ENCODE measurements at places on chromosomes 13 and 19.
A peak's percentile ranks its signal among the peaks of the same experiment; 100 is the strongest.

DNA sequence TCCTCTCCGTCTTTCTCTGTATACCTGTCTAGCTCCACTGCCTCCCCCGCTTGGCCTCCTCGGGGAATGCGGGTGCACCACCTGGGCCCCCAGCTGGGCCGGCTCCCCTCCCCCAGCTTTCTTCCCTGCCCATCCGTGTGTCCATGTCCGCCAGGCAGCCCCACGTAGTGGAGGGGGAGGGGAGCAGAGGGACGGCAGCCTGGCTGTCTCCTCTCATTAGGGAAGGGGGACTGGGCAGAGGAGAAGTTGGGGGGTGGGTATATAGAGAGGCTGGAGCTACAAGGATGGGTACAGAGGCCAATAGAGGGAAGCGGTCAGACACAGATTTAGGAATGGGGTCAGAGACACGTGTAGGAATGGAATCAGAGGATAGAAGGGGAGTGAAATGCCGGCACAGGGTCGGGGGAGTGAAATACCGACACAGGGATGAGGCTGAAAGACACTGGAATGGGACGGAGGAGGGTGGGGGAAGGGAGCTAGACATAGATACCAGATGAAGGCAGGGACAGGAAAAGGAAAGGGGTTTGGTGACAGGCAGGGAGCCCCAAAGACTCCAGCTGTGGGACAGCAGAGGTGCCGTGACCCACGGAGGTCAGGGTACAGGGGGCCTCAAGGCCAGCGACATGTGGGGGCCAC, 2.8 kb downstream of the NECTIN2 start:
- H3K4me1 ChIP-seq = peaks cover 26% of the 10 kb centered on the region
- peak overlapping the region; percentile 99 for H3K4me3 ChIP-seq
- H3K27me3 ChIP-seq = no peaks in the 10 kb centered on the region
- peaks cover 3% of the 10 kb centered on the region for H3K36me3 ChIP-seq
- peak overlapping the region; percentile 96 for H3K27ac ChIP-seq

- H3K36me3 ChIP-seq = peaks cover 73% of the 10 kb centered on the region
- no peaks in the 10 kb centered on the region for H3K27me3 ChIP-seq
- no peak for DNase-seq
- H3K4me1 ChIP-seq = no peaks in the 10 kb centered on the region
Measured at GRCh38 chr19:2214251-2214650, 21.9 kb downstream of the PLEKHJ1 start.

DNA sequence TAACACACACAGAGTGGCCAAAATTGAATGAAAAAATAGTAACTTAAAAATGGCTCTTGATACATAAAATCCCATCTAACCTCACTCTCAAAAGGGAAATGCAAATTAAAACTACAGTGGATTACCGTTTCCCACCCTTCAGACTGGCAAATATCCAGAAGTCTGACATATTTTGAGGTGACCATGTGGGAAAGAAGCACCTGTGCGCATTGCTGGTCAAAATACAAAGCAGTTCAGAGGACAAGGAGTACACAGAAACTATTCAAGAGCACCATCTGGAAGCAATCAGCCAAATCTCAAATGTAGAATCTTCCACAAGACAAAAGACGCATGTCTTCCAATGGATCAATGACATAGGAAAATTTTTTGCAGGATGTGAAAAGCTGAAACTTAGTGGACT, 23.2 kb downstream of the NALCN start:
- no peaks in the 10 kb centered on the region for H3K27me3 ChIP-seq
- no peaks in the 10 kb centered on the region for H3K36me3 ChIP-seq
- no peaks in the 10 kb centered on the region for H3K4me1 ChIP-seq
- no peak for DNase-seq

DNA sequence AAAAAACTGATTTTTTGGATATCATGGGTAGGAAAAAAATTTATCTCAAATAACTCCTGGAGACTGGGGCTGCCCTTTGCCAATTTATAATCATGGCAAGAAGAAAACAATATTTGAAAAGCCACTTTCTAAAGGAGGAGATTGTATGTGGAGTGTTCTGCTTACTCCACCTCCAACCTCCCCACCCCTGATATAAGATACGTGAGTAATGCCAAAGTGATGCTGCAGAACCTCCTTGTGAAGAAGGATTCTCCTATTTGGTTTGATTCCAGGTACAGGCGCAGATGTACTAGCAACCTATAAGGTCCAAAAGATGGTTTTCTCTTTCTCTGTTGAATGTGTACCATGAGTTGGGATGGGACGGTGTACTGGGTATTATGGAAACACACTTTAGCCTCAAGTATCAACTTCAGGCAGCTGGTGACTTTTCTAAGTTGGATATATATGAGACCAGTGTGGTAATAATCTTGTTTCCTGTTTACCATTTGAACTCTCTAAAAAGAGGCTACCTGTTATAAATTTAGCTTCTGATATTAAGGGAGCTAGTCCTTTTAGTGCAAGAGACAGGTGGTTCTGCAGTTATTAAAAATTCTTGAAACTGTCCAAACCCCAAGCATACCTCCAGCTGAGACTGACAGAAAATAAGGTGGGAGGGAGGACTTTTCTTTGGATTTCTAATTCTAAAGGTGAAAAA, 724.0 kb upstream of the MIR17HG start:
- H3K27me3 ChIP-seq = no peaks in the 10 kb centered on the region
- no peak overlapping the region for H3K4me3 ChIP-seq
- DNase-seq = no peak

DNA sequence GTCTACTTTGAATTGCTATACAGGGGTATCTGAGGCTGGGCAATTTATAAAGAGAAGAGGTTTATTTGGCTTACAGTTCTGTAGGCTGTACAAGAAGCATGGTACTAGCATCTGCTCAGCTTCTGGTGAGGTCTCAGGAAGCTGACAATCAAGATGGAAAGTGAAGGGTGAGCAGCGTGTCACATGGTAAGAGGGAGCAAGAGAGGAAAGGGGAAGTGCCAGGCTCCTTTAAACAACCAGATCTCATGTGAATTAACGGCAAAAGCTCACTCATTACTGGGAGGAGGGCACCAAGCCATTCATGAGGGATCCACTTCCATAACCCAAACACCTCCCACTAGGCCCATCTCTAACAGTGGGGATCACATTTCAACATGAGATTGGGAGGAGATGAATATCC, 222.4 kb downstream of the TDRD3 start:
- H3K4me1 ChIP-seq = no peaks in the 10 kb centered on the region
- H3K4me3 ChIP-seq = no peak overlapping the region
- DNase-seq = no peak
- H3K27ac ChIP-seq = no peak overlapping the region
- H3K36me3 ChIP-seq = no peaks in the 10 kb centered on the region

DNA sequence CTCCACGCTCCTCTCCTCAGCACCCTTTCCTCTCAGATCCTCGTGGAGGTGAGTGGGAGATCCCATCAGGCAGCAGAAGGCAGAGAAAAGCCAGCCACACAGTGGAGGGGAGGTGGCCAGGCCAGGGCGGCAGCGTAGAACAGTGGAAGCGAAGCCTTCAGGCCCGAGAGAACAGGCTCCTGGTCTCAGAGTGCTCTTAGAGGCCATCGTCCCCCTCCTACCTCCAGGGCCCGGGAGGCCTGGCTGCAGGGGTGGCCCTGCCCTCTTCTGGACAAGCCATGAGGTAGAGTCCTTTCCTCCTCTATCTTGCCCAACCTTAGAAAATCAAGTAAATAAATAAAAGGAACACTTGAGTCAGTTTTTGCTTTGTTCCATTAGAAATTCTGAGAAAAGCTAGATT, 202.0 kb downstream of the KATNAL1 start:
- H3K4me3 ChIP-seq = no peak overlapping the region
- no peaks in the 10 kb centered on the region for H3K4me1 ChIP-seq
- no peaks in the 10 kb centered on the region for H3K27me3 ChIP-seq
- no peaks in the 10 kb centered on the region for H3K36me3 ChIP-seq
- H3K27ac ChIP-seq = no peak overlapping the region

GRCh38 chr19:48741129-48741999, 954 bp upstream of the RASIP1 start:
- no peak overlapping the region for H3K4me3 ChIP-seq
- DNase-seq = no peak
- H3K27me3 ChIP-seq = no peaks in the 10 kb centered on the region
- H3K36me3 ChIP-seq = no peaks in the 10 kb centered on the region
- H3K4me1 ChIP-seq = peaks cover 9% of the 10 kb centered on the region

DNA sequence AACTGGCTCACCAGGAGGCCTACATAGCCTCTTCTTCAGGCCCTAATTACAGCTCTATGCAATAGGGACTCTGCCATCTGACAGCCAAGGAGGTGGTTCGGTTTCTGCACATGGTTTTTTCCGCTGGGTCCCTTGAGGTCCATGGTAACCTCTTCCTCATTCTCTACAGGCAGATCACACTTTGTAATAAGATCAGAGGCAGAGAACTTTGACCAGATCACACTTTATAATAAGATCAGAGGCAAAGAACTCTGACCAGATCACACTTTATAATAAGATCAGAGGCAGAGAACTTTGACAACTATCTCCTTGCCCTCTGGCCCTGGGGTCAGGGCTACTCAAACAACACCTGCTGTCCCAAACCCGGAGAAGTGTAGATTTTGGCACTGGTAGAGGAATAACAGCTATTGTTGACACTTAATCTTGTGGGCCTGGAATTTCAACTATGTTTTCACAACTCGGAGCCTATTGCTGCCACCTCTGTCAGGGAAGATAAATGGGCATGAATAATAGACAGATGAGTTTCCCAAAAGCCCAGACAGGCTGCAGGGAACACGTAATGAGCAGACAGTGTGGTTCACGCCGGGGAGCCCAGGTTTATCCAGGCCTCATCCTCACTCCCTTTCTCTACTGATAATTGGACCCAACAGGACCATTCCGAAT, 246.1 kb downstream of the UQCRFS1 start:
- DNase-seq = no peak
- H3K4me1 ChIP-seq = no peaks in the 10 kb centered on the region
- H3K27ac ChIP-seq = no peak overlapping the region
- no peak overlapping the region for H3K4me3 ChIP-seq
- no peaks in the 10 kb centered on the region for H3K36me3 ChIP-seq

Data from ascending aorta (tissue), 2 donors.